ENCODE measurements at places on chromosomes 5 and 9. TPM values are rescaled to one million over a fixed set of nuclear protein-coding genes. Genes with fewer than 3 reads are reported as not detected.

DNA sequence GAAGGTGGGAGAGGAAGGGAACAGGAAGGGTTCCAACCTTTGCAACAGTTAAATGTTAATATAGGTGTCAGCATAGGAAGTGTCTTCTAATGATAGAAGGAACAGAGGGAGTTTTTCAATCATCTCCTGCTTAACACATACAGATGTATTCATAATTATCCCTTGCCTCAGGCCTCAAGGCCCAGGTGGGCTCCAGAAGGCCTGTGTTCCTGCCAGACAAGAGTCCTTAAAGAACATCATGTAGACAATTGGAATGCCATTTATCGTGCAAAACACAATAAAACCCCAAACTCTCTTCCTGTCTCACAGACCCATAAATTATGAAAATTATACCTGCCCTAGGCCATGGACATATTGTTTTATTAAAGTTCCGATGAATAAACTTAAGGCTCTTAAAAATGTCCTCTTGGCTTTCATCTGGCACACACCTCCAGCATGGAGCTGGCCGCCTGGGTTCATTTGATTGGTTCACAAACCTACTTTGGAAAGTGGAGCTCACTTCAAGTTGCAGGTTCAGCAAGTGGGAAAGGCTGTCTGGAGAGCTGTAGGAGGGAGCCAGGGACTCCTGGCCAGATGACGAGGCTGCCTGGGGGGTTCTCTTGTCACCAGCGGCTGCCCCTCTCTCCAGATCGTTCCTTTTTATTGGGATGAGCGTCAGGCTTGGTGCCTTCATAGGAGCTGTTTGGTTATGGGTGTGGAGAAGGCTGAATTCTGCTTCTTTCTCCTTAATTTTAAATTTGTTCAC lies 17.5 kb downstream of the SPRY4 start:
- no peak overlapping the region for H3K4me3 ChIP-seq
- no peak overlapping the region for H3K27ac ChIP-seq
- H3K27me3 ChIP-seq: no peaks in the 10 kb centered on the region
- H3K4me1 ChIP-seq: peaks cover 6% of the 10 kb centered on the region
- no peaks in the 10 kb centered on the region for H3K36me3 ChIP-seq

DNA sequence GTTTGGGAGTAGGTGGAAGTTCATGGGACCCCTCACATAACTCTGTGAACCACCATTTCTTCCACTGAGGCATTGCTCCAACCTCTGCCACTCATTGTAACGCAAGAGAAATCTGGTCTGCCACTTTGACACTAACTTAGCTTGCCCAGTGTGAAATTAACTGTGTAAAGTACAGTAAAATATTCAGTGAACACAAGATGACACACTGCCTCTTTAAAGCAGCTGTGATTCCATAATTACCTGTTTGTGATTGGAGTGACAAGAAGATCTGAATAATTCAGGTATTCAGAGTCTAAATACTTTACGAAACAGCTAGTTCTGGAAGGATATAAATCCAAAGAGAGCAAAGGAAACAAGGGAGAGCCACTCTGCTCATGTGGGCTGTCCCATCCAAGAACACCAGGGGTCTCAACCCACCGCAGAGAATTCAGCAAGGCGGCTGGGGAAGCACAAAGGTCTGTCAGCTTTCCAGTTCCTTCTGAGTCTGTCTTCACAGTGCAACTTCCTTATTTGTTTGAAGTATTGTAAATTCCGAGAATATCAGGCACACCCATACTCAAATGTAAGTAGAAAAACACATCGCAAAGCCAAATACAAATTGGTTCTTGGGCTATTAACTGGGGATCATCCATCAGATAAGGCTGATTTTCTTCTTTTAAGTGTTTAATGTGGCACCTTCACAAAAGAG lies 86.9 kb downstream of the GNAQ start:
- H3K27me3 ChIP-seq: no peaks in the 10 kb centered on the region
- peak overlapping the region; percentile 8 for H3K4me3 ChIP-seq
- peak overlapping the region; percentile 42 for H3K27ac ChIP-seq
- H3K4me1 ChIP-seq: peaks cover 80% of the 10 kb centered on the region
- no peaks in the 10 kb centered on the region for H3K36me3 ChIP-seq
- DNase-seq: no peak

GRCh38 chr9:115237385-115237998 lies 119.5 kb upstream of the TNC start:
- no peak for DNase-seq
- H3K4me1 ChIP-seq: peaks cover 10% of the 10 kb centered on the region
- no peak overlapping the region for H3K4me3 ChIP-seq
- no peaks in the 10 kb centered on the region for H3K27me3 ChIP-seq

DNA sequence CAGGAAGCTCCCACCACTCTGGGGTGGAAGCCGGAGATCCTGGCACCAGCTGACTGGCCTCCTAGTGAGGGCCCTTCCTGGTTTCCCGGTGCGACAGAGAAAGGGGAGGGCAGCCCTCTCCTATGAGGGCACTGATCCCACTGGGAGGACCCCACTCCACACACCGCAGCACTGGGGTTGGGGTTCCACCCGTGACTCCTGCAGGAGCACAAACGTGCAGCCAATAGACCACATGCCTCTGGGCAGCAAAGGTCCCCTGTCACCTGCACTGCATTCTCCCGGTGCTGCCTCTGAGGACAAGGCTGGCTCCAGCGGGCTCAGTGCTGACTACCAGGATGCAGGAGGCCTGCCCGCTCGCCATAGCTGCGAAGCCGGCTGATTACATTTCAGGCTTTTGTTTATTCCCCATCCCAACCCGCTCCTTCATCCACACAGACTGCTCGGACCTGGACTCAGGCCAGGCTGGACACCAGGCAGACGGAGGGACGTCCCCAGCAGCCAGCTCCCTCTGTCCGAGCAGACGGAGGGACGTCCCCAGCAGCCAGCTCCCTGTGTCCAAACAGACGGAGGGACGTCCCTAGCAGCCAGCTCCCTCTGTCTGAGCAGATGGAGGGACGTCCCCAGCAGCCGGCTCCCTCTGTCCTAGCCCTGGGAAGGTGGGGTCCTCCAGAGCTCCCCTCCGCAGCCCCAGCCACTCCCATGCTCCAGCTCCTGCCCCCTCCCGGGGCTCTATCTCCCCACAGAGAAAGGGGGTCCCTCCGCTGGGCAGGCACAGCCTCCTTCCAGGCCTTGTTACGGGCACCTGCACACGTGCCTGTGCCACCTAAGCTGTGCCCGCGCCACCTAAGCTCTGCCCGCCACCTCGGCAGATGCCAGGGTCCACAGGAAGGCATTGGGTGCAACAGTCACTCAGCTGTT lies 8.8 kb upstream of the CEP72 start:
- DNase-seq: no peak
- H3K36me3 ChIP-seq: no peaks in the 10 kb centered on the region
- no peaks in the 10 kb centered on the region for H3K27me3 ChIP-seq
- H3K27ac ChIP-seq: no peak overlapping the region

GRCh38 chr9:126671381-126671831 lies 57.7 kb downstream of the LMX1B start:
- no peak overlapping the region for H3K4me3 ChIP-seq
- no peak overlapping the region for H3K27ac ChIP-seq
- H3K4me1 ChIP-seq: no peaks in the 10 kb centered on the region
- H3K36me3 ChIP-seq: no peaks in the 10 kb centered on the region

GRCh38 chr9:134922066-134922931 lies 4.6 kb upstream of the FCN1 start:
- no peak overlapping the region for H3K27ac ChIP-seq
- no peaks in the 10 kb centered on the region for H3K36me3 ChIP-seq
- H3K27me3 ChIP-seq: no peaks in the 10 kb centered on the region
- H3K4me3 ChIP-seq: no peak overlapping the region
- H3K4me1 ChIP-seq: no peaks in the 10 kb centered on the region

DNA sequence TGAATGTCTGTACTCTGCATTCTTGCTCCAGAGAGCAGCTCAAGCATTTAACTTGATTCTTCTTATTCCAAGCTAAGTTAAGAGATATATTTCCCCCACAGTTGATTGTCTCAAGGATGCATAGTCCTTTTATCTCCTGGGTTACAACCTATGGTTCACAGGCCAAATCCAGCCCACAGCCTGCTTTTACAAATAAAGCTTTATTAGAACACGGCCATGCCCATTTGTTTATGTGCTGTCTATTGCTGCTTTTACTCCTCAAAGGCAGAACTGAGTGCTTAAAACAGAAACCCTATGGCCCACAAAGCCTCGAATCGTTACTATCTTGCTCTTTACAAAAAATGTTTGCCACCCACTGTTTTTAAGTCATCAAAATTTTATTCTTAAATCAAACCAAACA lies 25.8 kb downstream of the TBC1D2 start:
- no peak overlapping the region for H3K4me3 ChIP-seq
- no peak overlapping the region for H3K27ac ChIP-seq
- no peaks in the 10 kb centered on the region for H3K4me1 ChIP-seq
- no peak for DNase-seq
- peaks cover 7% of the 10 kb centered on the region for H3K36me3 ChIP-seq

MYMK gene
- not detected for total RNA-seq

- no peaks in the 10 kb centered on the region for H3K4me1 ChIP-seq
- H3K36me3 ChIP-seq: no peaks in the 10 kb centered on the region
- no peak overlapping the region for H3K4me3 ChIP-seq
- DNase-seq: no peak
These were observed 26.3 kb upstream of the ERAP1 start for GRCh38 chr5:96834016-96834415.

GRCh38 chr5:180739271-180739670 lies 587 bp downstream of the OR2Y1 start:
- H3K27me3 ChIP-seq: no peaks in the 10 kb centered on the region
- H3K27ac ChIP-seq: no peak overlapping the region
- no peaks in the 10 kb centered on the region for H3K4me1 ChIP-seq
- no peaks in the 10 kb centered on the region for H3K36me3 ChIP-seq

SOHLH1 gene
- not detected for total RNA-seq

DNA sequence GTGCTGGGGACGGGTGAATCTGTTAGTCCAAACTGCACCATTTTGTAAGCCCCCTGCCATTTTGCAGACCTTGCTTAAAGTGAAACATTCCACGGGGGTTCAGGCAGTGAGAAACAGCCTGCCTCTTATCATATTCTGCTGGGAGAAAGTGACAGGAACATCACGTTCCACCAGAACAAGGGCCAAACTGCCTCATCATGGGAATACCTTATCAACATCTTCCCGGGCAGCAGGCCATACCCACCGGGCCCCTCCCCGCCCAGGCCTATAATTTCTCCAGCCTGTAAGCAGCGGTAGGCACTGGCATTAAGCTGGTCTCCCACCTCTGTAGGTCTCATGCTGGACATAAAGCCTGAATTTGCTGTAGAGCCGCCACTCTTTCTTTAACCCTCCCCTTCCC lies 1.5 kb upstream of the CFAP77 start:
- no peak overlapping the region for H3K27ac ChIP-seq
- peaks cover 33% of the 10 kb centered on the region for H3K27me3 ChIP-seq
- H3K36me3 ChIP-seq: peaks cover under 1% of the 10 kb centered on the region
- no peak overlapping the region for H3K4me3 ChIP-seq
- peaks cover 38% of the 10 kb centered on the region for H3K4me1 ChIP-seq
- no peak for DNase-seq

DNA sequence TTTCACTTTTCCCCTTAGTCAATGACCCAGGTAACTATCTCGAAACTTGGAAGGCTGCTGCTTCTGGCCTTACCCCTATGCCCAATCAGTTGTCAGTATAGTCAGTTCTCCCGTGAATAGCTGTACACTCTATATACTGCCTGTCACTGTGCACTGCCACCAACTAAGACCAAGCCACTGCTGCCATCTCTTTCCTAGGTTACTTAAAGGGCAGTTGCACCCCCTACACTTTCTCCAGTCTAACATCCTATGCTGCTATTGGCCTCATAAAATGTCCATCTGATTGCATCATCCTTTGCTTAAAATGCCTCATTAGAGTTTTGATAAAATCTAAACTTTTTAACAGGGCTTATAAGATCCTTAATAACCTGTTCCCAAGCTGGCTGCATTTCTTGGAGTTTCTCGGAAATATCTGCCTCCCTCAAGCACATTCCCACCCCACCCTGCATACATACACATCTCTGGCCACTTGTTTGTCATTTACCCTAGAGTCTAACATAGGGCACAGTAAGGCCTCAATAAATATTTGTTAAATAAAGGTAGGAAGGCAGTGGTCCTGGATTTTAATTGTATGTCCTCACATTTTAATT lies 32.8 kb upstream of the TNFAIP8 start:
- DNase-seq: no peak
- no peaks in the 10 kb centered on the region for H3K36me3 ChIP-seq
- no peak overlapping the region for H3K27ac ChIP-seq
- H3K4me3 ChIP-seq: no peak overlapping the region
- H3K27me3 ChIP-seq: no peaks in the 10 kb centered on the region

GDNF gene
- total RNA-seq: 10.1 TPM

- no peak overlapping the region for H3K4me3 ChIP-seq
- no peaks in the 10 kb centered on the region for H3K27me3 ChIP-seq
- H3K27ac ChIP-seq: no peak overlapping the region
- peaks cover 14% of the 10 kb centered on the region for H3K36me3 ChIP-seq
- H3K4me1 ChIP-seq: peaks cover 10% of the 10 kb centered on the region
These were observed 3.3 kb downstream of the ANKS6 start for GRCh38 chr9:98793031-98793430.

GRCh38 chr9:81874931-81875330 lies 53.3 kb upstream of the SPATA31D4 start:
- no peak overlapping the region for H3K27ac ChIP-seq
- no peak for DNase-seq
- no peaks in the 10 kb centered on the region for H3K36me3 ChIP-seq
- no peaks in the 10 kb centered on the region for H3K4me1 ChIP-seq

DNA sequence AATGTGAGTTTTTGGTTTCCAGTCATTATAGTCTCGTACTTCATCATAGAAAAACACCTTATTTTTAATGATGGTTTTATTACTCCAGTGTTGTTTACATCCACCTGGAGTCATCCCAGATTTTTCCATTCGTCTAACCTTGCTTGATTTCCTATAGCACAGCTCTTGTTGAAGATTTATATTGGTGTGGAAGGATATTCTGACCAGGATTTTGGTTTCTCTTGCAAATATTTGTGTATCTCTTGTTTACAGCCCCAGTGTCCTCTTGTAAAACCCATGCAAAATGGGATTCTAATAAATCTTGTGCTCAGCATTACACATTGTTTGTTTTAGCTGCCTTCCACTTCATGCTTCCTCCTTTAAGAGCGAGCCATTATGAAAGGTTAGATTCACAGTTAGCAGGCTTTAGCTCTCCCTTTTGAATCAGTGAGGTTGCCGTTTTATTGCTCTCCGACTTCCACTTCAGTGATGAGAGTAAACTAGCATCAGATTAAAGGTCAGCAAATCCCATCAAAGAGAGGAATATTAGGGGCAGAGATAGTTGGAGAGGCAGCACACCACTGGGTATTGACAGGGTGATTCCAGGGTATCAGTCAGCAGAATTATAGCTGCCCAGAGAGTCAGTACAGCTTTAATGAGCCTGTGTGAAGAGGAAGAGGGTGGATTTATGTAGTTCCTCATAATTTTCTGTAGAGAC lies 157.1 kb downstream of the PBX3 start:
- H3K4me1 ChIP-seq: peaks cover 28% of the 10 kb centered on the region
- no peak overlapping the region for H3K4me3 ChIP-seq
- no peaks in the 10 kb centered on the region for H3K36me3 ChIP-seq

DNA sequence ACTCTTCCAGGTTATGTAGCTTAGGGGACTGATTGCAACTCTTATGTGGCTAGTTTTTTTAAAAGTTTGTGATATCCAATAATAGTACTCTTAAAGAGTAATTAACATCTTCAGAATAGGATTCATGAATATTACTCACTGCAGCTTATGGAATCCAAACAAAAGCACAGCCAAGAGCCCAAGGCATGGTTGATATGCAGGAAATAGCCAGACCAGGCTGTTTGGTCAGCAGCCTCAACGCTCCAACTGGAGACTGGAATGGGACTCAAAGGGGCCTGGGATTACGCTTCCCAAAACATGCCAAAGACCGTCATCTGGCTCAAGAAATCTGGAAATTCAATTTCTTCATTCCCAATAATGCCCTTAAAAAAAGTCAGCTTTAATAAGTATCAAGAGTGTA lies 268.6 kb downstream of the SEC61B start:
- H3K27me3 ChIP-seq: no peaks in the 10 kb centered on the region
- H3K4me1 ChIP-seq: no peaks in the 10 kb centered on the region
- no peak overlapping the region for H3K27ac ChIP-seq
- no peak overlapping the region for H3K4me3 ChIP-seq

NINJ1 gene
- total RNA-seq: 69.3 TPM

All from esophagus muscularis mucosa (tissue), 4 donors.